ENCODE measurements at places on chromosomes 4 and X.

GRCh38 chr4:39888541-39888940 lies 89.2 kb downstream of the PDS5A start:
- no peak for DNase-seq

GRCh38 chr4:1333256-1333655 lies 13.8 kb upstream of the UVSSA start:
- no peak for DNase-seq

DNA sequence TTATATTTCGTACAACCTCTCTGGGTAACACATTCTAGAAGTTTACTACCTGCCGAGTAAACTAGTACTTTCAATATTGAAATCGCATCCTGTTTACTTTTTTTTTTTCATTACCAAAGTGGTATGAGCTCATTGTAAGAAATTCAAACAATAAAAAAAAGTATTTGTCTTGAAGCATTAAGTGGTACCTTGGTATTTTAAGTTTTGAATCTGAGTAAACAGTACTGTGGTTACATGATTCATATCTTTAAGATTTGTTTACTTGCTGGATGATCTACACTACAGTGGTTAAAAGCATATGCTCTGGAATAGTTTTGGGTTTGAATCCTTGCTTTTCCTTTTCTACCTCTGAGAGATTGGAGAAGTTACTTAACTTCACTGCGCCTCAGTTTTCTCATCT lies 3.8 kb upstream of the MMGT1 start:
- DNase-seq: no peak

- DNase-seq: peak; percentile 89
Observed at GRCh38 chrX:129786210-129786651, 6.5 kb downstream of the SASH3 start.

GRCh38 chrX:94107981-94108380 lies 434.0 kb downstream of the FAM133A start:
- DNase-seq: peak; percentile 1

- DNase-seq: peak; percentile 39
Observed at GRCh38 chr4:89001647-89002445, 55.1 kb downstream of the FAM13A start.

- no peak for DNase-seq
Observed at GRCh38 chr4:98411731-98412130, 150.5 kb downstream of the RAP1GDS1 start.

- no peak for DNase-seq
Observed at GRCh38 chrX:49199315-49199595, 738 bp downstream of the SYP start.

GRCh38 chrX:123835661-123836371 lies 24.0 kb upstream of the XIAP start:
- DNase-seq: no peak

DNA sequence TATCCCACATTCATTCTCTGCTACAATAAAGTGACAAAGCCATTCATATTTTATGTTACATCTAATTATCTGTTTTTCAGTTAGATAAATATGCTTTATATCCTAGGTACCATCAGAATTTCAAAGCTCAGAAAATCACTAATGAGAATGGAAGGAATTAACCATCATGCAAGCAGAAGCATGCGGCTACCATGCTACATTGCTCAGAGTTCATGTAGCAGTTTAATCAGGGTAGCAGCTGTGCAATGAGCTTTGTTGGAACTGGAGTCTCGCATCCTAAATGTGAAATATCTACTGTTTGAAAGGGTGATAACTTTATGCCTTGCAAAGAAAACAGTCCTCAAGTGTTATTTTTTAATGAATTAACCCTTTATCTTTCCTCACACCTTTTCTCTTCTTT lies 77.5 kb downstream of the SNCA start:
- DNase-seq: no peak

- no peak for DNase-seq
Observed at GRCh38 chr4:84515075-84515474, 16.0 kb upstream of the NKX6-1 start.

DNA sequence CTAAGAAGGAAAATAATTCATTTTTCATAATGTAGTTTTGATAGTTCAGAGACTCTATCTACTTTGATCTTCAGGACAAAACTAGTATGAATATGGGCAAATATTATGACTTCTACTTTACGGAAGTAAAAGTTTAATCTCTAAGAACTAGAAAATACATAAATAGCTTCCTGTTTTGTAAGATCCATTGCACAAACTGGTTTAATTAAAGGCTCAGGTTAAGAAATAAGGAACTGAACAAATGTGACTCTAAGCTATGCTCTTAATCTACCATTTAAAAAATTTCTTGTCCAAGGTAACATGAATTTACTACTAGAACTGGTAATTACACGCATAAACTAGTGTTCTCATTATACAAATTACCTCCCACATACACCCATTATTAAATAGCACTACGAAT lies 360.6 kb downstream of the INPP4B start:
- DNase-seq: peak; percentile 79

GRCh38 chrX:115949900-115950822 lies 220.4 kb upstream of the AGTR2 start:
- no peak for DNase-seq

GRCh38 chr4:20520901-20521300 lies 179.4 kb upstream of the PACRGL start:
- no peak for DNase-seq

DNA sequence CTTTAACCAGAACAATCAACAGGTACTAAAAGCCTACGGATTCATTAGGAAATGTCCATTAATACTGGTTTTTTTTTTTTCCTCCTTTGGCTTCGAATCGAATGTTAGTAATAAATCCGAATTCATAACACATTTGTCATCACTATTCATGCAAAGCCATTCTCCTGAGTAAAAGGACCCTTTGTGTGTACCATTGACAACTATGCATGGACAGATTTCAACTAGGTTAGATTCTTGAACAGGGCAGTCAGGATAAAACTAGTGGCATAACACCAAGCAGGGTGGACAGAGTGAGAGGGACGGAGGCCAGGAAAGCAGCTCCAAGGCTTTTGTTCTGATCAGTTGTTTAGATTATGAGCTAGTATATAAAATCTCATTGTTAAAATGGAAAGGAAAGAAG lies 1722.0 kb upstream of the TENM3 start:
- no peak for DNase-seq

DNA sequence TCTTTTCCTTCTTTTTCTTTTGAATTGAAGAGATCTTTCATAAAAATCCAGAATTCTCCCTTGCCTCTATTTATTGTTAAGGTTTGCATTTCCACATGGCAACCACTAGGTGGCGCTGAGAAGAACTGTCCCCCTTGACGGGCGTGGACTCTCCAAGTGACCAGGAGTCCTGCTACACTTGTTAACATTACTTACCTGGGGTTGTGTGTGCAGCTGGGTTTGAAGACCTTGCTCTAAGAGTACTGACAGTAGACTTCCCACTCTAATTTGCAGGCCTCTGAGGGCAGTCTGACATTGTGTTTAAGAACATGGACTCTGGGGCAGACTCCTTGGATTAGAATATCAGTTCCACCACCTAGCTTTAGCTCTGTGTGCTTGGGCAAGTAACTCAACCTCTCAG lies 52.8 kb downstream of the GPRIN3 start:
- peak; percentile 57 for DNase-seq

DNA sequence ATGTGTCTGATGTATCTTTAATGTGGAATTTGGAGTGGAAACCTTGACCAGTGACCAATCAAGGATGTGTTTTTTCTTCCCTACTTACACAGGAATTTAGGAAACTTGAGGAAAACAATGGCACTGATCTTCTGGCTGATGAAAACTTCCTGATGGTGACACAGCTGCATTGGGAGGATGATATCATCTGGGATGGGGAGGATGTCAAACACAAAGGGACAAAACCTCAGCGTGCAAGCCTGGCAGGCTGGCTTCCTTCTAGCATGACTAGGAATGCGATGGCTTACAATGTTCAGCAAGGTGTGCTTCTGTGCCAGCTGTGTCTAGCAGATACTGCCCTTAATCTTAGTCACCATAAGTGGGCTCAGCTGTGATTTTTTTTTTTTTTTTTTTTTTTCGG lies 12.6 kb downstream of the TAF1 start:
- DNase-seq: no peak

- DNase-seq: peak; percentile 28
Observed at GRCh38 chr4:46274717-46275116, 115.2 kb downstream of the GABRA2 start.

DNA sequence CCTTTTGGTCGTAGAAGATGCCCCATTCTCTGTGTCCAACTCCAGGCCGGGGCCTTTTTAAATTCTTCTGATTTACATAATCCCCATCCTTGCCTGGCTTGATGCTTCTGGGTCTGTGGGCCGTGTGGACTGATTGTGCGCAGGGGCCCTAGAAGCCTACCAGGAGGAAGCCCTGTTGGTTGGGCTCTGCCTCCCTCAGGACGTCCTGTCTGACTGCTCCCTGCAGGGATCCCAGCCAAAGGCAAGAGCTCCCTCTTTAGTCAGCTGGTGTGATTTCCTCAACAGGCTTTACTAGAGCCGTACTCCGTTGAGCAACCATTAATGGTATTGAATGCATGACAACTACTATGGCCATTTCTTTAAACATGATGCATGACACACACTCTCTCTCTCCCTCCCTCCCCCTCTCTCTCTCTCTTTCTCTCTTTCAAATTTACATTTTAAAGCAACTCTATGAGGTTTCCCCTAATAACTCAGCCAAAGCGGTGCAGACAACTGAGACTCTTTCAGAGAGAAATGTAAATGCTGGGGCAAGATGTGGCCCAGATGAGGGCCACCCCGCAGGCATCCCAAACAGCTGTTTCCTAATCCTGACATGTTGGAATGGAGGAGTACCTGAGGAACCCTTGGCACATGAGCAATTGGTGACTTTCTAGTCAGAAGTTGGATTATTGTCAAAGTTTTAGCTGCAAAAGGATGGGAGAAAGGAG lies 117.3 kb downstream of the DRD5 start:
- DNase-seq: peak; percentile 54

DNA sequence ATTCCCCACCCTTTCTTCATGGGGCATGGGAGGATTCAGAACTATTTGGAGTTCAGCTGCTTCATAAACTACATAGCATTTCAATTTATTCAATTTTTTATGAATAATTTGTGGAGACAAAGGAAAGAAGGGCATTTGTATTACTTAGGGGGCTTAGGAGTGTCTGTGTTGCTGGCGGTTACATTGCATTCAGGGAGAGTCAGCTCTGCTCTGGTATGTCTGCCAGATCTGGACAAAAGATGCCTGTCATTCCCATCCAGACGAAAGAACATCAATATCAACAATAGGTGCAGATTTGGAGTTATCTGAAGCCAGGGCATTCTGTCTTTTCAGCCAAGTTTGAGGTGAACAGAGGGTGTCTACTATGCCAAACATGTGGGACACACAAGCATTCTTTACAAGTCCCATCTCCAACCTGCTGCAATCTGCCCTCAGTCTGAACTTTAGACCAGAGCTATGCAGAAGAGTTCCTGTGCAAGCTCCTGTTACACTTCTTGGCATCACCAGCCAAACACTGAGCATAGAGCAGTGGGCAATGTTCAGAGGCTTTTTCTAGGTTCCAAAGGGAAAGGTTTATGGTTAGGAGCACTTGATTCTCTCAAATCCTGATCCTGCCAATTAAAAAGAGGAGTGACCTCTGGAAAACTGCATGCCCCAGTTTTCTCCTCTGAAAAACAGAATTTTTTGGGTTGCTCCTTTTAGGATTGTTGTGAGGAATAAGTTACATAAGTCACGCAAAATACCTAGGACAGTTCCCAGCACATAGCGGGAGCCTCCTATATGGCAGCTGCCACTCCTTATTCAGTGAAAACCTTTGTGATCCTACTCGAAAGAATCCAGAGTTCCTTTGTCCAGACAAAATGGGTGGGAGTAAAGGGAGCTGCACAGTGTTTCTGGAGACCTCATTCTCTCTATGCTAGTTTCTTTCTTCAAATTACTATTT lies 719.5 kb upstream of the SLIT2 start:
- DNase-seq: no peak

- DNase-seq: no peak
Observed at GRCh38 chrX:32514986-32515385, 696.4 kb downstream of the DMD start.

GRCh38 chr4:3065551-3065950 lies 8.8 kb downstream of the HTT-AS start:
- DNase-seq: no peak

GRCh38 chrX:49029876-49030275 lies 13.3 kb downstream of the TFE3 start:
- no peak for DNase-seq

DNA sequence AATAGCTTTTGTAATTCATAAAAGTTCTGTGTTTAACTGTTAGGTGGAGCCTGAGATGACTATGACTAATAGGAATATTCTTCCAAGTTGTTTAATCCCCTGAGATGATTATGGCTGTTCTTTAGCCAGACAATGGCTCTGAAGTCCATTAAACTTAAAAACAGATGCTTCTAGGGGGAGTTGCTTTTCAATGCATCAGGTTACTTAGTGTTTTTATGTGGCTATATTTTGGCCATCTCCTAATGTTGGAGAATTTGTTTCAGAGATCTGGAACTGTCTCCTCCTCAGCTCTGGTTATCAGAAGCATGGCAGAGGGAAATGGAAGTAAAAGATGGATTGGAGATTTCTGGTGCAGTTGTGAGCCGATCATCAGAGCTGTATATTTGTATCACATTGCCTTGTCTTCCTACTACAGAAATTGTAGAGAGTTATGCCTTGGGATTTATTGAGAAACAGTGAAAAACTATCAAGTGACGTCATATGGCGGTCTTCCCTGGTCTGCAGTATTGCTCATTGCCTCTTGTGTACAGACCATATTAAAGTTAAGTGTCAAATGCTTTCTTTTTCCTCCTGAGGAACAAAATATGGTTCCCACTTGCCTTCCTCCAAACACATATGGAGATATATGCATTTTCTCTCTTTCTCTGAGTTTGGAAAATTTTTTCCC lies 29.8 kb downstream of the SGMS2 start:
- DNase-seq: no peak

- DNase-seq: no peak
Observed at GRCh38 chr4:16757080-16757521, 141.3 kb downstream of the LDB2 start.

DNA sequence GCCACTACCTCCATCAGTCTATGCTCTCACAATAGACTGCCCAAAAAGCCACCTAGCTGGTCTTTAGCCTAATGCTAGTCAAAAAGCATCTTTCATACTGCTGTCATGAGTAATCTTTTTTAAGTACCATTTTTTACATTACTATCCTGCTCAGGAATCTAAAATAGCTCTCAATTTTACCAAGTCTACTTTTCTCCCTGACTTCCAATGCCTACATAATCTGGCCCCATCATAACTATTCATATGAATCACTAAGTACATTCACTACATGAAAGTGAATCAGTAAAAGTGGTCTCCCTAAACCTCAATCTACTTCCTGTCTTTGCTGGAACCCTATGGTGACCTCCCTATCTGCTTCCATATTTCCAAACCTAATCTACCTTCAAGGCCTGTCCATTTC lies 105.9 kb downstream of the THOC2 start:
- no peak for DNase-seq

DNA sequence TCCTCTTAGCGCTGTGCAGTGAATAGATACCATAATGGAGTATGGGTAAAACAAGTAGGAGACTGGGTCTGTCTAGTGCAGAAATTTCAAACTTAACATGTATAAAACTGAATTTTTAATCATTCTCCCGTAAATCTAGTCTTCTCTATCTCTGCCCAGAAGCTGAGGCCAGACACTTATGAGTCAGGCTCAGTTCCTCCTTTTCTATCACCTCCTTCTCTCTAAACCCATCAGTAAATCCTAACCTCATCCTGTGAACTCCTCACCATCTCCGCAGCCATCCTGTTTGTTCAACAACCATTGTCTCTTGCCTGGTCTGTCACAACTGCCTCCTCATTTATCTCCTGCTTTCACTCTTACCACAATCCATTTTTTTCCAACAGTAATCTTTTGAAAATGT lies 19.8 kb upstream of the SGMS2 start:
- peak; percentile 16 for DNase-seq

GRCh38 chrX:150364347-150365050 lies 1.4 kb downstream of the MAMLD1 start:
- no peak for DNase-seq

Data from hematopoietic multipotent progenitor cell treated with erythropoietin and hydrocortisone succinate and interleukin-3 and kit ligand, for 4 days (in vitro differentiated cells).